T-helper 9 cell (primary cell): ENCODE measurements at places on chromosomes 2 and 18.

- no peak for DNase-seq
These were observed 434.5 kb upstream of the KLHL29 start for GRCh38 chr2:22950431-22950830.

DNA sequence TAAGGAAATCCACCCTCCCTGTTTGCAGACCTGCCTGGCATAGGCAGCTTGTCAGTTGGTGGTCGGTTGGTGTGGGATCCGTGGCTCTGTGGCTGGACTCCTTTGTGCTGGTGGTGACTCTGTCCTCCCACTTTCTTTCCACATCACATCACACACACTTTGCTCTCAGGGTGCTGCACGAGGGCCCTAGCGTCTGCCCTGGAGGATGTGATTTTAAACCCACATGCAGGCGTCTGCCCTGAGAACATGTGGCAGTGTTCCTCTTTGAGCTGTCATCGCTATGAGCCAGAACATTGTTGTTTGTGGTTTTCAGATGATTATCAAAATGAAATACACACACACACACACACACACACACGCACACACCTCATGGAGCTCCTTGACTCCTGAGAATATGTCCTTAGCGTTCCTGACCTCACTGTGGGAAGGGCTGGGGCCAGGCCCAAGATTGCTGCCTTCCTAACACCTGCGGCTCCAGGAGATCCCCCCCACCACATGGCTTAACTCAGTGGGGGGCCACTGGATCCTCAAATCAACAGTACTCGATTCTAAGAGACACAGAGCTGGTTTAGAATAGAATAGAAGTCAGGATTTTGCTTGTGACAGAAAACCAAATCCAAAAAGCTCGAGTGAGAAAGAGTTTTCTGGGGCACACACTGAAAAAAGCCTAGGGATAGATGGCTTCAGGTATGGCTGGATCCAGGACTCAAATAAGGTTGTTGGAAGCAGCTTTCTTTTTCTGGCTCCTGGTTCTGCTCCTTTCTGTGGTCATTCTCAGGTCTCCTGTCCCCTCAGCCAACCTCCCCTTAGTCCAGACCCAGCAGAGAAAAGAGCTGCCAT lies 54.8 kb downstream of the RTP5 start:
- no peak for DNase-seq

DNA sequence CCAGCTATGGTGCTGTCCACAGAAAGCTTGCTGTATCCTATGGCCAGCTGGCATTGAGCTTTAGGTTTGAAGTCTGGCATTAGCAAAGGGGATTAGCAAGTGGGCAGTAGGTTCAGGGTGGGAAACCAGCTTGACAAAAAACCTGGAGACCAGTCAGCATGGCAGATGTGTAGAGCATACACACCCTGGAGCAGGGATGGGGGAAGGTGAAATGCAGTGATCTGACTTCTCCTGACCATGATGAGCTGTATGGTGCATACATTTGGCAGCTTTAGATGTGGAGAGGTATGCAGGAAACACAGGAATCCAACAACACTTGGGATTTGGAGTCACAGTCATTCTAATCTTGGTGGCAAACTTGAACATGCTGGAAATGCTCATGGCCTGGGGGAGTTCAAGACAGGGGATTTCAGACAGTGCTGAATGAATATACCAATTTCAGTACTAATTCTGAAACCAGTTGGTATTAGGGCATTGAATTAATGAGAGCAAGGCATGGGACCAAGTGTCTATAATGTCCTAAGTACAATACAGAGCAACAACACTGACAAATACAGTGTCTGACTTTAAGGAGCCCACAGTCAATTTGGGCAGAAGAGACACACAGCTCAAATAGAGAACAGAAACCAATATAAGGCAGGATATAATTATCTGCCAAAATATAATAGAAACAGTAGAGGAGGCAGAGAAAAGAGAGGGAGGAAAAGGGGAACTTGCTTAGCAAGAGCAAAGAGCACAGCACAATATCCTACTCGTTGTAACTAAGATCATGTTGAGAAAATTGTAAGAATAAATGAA lies 11.8 kb downstream of the ARHGAP15 start:
- no peak for DNase-seq

- no peak for DNase-seq
These were observed 41.6 kb downstream of the KCNE4 start for GRCh38 chr2:223093436-223094241.
